ENCODE measurements at places on chromosomes 12 and 14. TPM values are rescaled to one million over a fixed set of nuclear protein-coding genes. Genes with fewer than 3 reads are reported as not detected.

- peaks cover 8% of the 10 kb centered on the region for H3K4me1 ChIP-seq
- H3K36me3 ChIP-seq: no peaks in the 10 kb centered on the region
- H3K4me3 ChIP-seq: no peak overlapping the region
- no peak overlapping the region for H3K27ac ChIP-seq
- H3K27me3 ChIP-seq: no peaks in the 10 kb centered on the region
- no peak for DNase-seq
Measured at GRCh38 chr12:109710747-109711595, 2.7 kb upstream of the FAM222A start.

GRCh38 chr12:125155366-125155765 lies 90.1 kb downstream of the AACS start:
- no peaks in the 10 kb centered on the region for H3K27me3 ChIP-seq
- no peak overlapping the region for H3K4me3 ChIP-seq
- no peaks in the 10 kb centered on the region for H3K4me1 ChIP-seq
- no peak for DNase-seq

- no peak overlapping the region for H3K27ac ChIP-seq
- peak; percentile 65 for DNase-seq
- H3K4me3 ChIP-seq: no peak overlapping the region
Measured at GRCh38 chr14:93219103-93219726, 12.2 kb downstream of the UBR7 start.

DNA sequence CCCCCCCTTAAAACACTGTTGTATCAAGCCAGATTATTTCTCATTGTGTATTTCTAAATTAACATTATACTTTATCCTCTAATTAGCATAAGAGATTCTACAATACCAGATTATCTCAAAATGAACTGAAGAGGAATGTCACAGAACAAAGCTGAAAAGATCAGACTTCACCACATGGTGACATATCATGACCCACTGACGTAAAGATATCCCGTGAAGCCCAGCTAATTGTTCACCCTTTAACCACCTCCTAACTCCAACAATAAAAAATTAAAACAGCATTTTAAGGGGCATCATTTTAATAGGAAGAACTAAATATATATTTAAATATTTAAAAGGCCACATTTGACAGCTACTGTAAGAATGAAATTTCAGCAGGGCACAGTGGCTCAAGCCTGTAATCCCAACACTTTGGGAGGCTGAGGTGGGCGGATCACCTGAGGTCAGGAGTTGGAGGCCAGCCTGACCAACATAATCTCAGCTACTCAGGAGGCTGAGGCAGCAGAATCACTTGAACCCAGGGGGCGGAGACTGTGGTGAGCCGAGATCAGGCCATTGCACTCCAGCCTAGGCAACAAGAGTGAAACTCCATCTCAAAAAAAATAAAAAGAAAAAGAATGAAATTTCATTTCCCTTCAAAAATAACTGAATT lies 29.0 kb downstream of the CDK17 start:
- no peaks in the 10 kb centered on the region for H3K4me1 ChIP-seq
- no peak overlapping the region for H3K4me3 ChIP-seq
- no peak for DNase-seq
- H3K27me3 ChIP-seq: no peaks in the 10 kb centered on the region

DNA sequence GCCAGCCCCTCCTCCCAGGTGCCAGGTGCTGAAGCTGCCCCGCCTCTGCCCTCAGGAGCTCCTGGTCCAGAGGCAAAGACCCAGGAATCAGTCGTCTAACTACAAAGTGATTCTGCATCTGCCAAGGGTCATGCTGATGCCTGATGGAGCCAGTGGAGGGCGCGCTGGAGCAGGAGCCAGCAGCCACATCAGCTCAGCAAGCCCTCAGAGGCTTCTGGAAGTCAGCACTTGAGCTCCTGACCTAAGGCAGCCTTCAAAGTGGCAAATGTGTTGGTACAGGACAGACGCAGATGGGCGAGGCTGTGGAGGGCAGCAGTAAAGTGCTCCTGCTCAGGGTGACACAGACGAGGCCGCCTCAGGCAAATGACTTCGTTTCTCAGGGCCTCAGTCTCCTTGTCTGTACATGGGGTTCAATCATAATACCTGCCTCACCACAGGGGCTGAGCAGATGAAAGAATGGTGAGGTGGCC lies 10.9 kb downstream of the C12orf43 start:
- no peak overlapping the region for H3K4me3 ChIP-seq
- no peaks in the 10 kb centered on the region for H3K27me3 ChIP-seq
- H3K36me3 ChIP-seq: peaks cover 15% of the 10 kb centered on the region
- no peak for DNase-seq

The RAP1B gene
- total RNA-seq: 105 TPM

- no peak for DNase-seq
- H3K27ac ChIP-seq: no peak overlapping the region
- H3K4me1 ChIP-seq: no peaks in the 10 kb centered on the region
- no peaks in the 10 kb centered on the region for H3K36me3 ChIP-seq
- no peak overlapping the region for H3K4me3 ChIP-seq
Measured at GRCh38 chr12:98796745-98797144, 151.7 kb downstream of the APAF1 start.

- H3K27me3 ChIP-seq: no peaks in the 10 kb centered on the region
- H3K4me3 ChIP-seq: no peak overlapping the region
- H3K4me1 ChIP-seq: peaks cover 3% of the 10 kb centered on the region
- peak; percentile 76 for DNase-seq
Measured at GRCh38 chr12:11885261-11886038, 185.3 kb upstream of the BCL2L14 start.

- H3K4me1 ChIP-seq: no peaks in the 10 kb centered on the region
- no peaks in the 10 kb centered on the region for H3K27me3 ChIP-seq
- H3K27ac ChIP-seq: no peak overlapping the region
- no peaks in the 10 kb centered on the region for H3K36me3 ChIP-seq
Measured at GRCh38 chr12:70822412-70822811, 98.1 kb downstream of the PTPRR start.

DNA sequence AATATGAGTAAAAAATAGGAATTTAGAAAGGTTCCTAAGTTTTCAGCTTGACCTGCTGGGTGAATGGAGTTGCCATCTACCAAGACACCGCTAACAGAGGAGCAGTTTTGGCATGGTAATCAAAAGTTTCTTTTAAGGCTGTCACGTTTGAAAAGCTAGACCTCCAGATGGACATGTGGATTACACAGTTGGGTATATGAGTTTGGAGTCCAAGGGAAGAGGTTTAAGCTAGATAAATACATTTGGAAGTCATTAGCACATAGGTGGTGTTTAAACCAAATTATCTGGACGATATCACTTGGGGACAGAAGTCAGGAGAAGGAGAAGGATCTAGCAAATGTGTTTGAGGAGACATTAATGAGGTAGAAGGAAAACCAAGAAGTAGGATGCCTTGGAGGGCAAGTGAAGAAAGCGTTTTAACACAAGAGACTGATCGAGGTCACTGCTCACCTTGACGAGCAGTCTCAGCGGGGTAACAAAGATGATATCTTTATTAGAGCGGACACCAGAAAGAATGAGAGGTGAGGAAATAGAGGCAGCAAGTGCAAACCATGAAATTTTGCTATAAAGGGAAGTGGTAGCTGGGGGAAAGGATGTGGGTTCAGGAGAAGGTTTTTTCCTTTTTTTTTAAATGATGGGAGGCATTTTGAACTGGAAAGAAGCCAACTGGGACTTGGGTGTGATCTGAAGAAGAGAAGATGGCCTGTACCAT lies 17.6 kb downstream of the PNP start:
- no peaks in the 10 kb centered on the region for H3K27me3 ChIP-seq
- H3K4me3 ChIP-seq: no peak overlapping the region
- H3K36me3 ChIP-seq: no peaks in the 10 kb centered on the region
- H3K4me1 ChIP-seq: no peaks in the 10 kb centered on the region
- no peak overlapping the region for H3K27ac ChIP-seq

DNA sequence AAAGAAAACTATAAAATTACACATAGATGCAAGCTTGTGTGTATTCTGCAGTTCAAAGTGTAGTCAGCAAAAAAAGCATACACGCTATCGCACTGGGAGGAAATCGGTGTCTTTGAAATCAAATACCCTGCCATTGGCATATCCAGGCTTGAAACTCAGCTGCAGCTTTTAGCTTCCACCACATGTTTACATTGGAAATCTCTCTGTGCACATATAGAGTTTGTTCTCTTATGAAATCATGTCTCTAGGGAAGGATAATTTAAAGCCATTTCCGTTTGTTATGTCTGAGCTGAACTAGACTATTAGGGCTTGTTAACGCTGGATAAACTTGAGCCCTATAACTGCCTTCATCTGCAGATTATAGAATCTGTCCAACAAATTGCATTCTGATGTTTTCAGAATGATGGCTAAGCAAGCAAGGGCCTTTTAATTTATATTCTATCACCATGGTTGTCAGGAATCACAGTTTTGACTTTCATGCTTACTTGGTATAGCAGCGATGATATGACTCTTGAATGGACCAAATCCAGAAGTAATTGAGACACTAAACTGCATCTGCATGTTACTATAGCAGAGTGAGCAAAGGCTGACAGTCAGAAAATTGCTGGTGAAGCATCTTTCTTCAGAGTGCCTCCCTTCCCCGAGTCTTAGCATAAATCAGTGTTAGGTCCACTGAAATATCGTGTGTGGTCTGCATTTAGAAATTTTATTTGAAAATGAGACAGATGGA lies 442.8 kb downstream of the ZFP36L1 start:
- H3K36me3 ChIP-seq: no peaks in the 10 kb centered on the region
- H3K27me3 ChIP-seq: no peaks in the 10 kb centered on the region
- DNase-seq: no peak
- no peaks in the 10 kb centered on the region for H3K4me1 ChIP-seq
- H3K4me3 ChIP-seq: no peak overlapping the region
- H3K27ac ChIP-seq: no peak overlapping the region

- H3K4me1 ChIP-seq: no peaks in the 10 kb centered on the region
- no peak overlapping the region for H3K4me3 ChIP-seq
- H3K27me3 ChIP-seq: no peaks in the 10 kb centered on the region
Measured at GRCh38 chr14:74829251-74829650, 46.7 kb downstream of the PROX2 start.

DNA sequence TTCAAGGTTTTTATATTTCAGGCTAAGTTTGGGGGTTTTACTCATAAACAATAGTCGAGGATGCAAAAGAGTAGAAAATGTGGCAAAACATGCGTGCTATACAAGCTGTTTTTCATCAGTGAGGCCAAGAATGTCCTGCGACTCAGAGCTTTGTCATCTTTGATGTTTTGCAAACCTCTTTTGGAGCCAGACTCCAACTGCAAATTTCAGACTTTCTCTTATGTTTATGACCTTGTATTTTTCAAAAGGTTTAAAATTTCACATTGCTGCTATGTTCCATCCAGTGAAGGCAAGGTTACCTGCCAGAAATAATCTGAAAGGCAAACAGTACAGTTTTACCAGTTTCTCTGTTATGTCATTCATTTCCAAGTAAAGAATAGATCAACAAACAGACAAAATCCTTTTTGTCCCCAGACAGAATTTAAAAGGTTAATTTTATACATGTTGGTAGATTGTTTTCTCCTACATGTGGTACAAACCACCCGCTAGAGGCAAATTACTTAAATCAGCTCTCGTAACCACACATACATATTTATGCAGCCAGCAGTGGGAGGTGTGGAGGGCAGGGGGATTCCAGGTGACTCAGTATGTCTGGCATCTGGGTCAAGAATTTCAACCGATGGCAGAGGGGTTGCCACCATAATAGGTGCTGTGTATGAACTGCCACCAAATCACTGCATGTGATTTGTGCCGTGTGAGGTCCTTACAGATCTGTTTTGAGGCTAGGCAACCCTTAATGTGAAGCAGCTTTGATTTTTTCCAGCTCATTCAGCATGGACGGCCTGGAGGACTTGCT lies 119.8 kb upstream of the CPM start:
- no peaks in the 10 kb centered on the region for H3K27me3 ChIP-seq
- H3K27ac ChIP-seq: no peak overlapping the region
- no peak overlapping the region for H3K4me3 ChIP-seq
- no peaks in the 10 kb centered on the region for H3K36me3 ChIP-seq
- DNase-seq: peak; percentile 25

The ISM2 gene
- total RNA-seq: 26.6 TPM

The SIX4 gene
- 21.3 TPM for total RNA-seq

DNA sequence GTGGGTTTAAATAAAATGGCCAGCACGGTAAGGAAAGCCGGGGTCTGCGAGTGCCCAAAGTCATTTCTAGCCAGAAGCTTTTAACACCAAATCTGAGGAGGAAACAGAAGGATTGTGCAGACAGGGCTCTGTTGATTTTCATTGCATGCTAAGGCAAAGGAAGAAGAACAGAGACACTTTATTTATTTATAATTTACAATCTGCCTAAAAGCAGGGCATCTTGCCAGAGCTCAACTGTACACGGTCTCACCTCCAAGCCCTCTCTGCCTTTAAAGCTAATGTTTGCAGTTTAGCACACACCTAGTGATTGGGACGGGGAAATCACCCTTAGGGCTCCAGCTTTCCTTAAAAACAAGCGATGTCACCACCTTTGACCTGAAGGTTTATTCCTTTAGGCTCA lies 4.0 kb downstream of the KCNA5 start:
- no peak for DNase-seq
- peaks cover 2% of the 10 kb centered on the region for H3K4me1 ChIP-seq
- H3K27me3 ChIP-seq: peaks cover 16% of the 10 kb centered on the region
- H3K4me3 ChIP-seq: no peak overlapping the region

DNA sequence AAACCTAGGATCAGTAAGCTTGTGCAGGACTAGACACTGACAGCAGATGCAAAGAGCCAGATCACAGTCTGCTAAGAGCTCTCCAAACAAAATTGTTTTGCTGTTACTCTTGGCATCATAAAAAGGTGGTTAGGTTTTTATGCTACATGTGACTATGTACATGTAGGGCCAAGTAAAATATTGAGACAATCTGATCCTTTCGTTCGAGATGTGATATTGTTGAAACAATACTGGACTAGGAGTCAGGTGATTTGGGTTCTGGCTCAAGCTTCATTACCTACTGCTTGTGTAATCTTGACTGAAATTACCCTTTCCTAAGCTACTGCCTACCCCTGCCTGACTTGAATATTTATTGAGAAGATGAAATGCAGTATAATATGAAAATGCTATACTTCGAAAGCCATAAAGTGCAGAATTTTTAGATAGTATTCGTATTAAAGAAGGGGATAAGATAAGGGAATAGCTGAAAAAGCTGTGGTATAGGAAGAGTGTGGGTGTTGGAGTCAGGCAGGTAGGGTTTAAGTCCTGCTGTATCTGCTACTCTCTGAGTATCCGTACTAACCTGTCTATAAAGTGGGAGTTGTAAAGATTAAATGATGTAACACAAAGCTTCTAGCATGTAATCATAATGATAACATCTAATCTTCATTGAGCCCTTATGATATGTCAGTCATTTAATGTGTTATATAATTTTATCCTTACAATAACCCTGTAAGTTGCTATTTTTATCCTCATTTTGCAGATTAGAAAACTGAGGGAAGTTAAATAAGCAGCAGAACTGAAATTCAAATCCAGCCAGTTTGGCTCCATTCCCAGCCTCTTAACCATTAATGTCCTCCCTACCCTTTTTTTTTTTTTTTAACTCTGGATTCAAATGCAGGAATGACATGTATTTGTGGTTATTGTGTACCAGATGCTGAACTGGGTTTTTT lies 38.6 kb upstream of the ATF1 start:
- peak; percentile 71 for DNase-seq
- H3K4me1 ChIP-seq: peaks cover 5% of the 10 kb centered on the region
- H3K36me3 ChIP-seq: no peaks in the 10 kb centered on the region

DNA sequence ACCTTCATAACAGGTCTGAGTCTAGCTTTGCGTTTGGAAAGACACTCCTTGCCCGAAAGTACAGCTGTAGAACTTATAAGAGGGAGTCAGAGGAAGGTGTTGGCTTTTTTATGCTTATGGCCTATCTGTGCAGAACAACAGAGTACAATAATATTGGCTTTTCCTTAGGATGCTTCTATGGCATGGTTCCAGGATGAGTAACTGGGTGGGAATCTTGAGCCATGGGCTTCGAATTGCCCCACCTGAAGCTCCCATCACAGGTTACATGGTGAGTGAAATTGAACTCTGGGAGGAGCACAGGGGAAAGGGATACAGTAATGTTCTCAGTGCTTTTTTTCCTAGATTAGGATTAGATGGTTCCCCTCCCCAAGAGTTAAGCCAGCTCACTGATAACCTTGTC lies 13.0 kb downstream of the PARP2 start:
- no peaks in the 10 kb centered on the region for H3K4me1 ChIP-seq
- no peaks in the 10 kb centered on the region for H3K36me3 ChIP-seq
- DNase-seq: no peak
- H3K27me3 ChIP-seq: no peaks in the 10 kb centered on the region

All from prostate gland (tissue), 2 donors.